ENCODE measurements at places on chromosomes 3 and 15.

- DNase-seq: no peak
Observed at GRCh38 chr15:64697911-64698369, 77.4 kb downstream of the RBPMS2 start.

- no peak for DNase-seq
Observed at GRCh38 chr3:159232966-159233365, 431.1 kb downstream of the MFSD1 start.

GRCh38 chr3:135261214-135261775 lies 466.2 kb downstream of the EPHB1 start:
- DNase-seq: no peak

GRCh38 chr3:175430983-175431773 lies 572.0 kb downstream of the NAALADL2 start:
- no peak for DNase-seq

- DNase-seq: no peak
Observed at GRCh38 chr3:188684276-188684675, 487.5 kb upstream of the TPRG1 start.

- DNase-seq: no peak
Observed at GRCh38 chr3:186048119-186048518, 60.8 kb downstream of the ETV5 start.

All from left renal cortex interstitium (tissue), 4 donors.